CD8-positive, alpha-beta memory T cell (primary cell): ENCODE measurements at places on chromosomes 2 and 18. TPM values are rescaled to one million over a fixed set of nuclear protein-coding genes. Genes with fewer than 3 reads are reported as not detected.

DNA sequence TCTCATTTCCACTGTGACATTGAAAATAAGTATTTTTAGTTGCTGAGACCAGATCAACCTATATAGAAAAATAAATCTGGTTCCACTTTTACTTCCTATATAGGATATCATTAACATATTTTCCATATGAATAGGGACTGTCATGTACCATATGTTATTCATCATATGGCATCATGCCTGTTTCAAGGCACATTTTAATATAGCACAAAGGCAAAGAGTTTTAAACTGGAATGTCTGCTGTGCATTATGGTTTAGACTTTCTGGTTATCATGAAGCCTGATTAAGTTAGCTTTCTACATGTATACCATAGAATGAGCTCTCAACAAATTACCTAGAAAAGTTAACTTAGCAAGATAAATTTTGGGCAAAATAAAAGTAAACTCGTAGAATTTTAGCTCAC, 53.0 kb upstream of the ACYP2 start:
- DNase-seq: no peak

DNA sequence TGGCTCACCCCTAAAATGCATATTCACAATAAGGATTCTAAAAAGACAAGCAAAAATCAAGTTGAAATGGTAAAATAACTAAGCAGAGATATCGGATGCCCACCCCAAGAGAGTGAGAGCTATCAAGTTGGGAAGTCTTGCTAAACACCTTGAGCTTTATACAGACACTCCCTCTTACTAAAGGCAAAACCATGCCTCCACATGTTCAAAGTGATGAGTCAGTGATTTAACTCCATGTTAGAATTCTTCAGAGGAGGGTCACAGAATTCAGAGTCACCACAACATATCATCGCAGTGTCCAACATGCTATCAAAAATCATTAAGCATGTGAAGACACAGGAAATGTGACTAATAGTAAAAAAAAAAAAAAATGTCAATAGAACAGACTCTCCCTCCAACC, 20.6 kb upstream of the ST8SIA3 start:
- no peak for DNase-seq

DNA sequence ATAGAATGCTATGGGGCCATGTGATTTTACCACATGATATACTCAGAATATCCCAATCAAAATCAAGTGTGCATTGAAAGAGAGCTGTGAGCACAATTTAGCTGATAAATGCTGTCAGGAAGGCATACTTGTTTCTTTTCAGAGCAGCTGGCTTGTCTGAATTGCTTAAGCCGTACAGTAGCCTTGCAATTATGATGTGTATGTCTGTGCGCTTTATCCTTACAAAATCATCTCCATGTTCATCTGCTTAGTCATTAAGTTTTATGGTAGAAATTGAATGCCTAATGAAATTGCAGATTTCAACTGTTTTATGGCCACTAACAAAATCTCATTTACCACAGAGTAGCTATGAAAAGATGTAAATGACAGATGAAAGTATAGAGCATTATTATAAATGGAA, 346.0 kb upstream of the DLGAP1 start:
- DNase-seq: no peak

DNA sequence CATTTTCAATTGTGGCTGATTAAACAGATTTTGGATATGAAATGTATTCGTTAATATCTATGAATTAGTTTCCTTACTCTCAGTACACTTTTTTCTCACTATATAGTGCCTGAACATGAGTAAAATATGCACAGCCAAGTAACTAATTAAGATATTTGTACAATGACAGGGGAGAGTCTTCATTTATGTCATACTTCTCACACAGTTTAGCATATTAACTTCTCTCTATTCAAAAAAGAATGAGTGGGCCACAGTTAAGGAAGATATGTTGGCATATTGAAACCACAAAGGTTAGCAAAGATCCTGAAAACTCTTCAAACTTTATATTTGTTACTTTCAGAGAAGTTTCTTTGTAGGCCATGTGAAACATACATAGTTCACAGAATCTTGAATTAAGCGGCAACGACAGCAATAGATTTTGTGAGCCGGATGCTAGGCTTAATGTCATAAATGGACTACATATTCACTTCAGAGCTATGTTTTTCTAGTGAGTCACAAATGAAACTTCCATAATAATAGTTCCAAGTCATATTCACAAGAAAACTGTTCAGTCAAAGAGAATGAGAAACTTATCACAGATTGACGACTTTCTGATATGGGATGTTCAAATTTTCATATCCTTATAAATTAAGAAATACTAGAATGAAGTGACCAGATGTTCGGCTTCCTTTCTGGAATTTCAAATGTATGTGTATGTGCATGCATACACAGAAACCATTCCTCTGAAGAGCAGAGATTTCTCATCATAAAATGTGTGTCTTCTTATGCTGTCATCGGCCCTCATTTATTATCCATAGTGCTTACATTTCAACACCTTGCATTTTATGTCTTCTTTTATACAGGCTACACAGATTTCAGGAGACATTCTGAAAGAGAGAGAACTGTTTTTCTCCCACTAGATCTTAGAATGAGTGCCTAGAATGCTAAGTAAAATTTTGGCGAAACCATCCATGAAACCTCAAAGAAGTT, 584.0 kb downstream of the SATB2 start:
- DNase-seq: no peak

DNA sequence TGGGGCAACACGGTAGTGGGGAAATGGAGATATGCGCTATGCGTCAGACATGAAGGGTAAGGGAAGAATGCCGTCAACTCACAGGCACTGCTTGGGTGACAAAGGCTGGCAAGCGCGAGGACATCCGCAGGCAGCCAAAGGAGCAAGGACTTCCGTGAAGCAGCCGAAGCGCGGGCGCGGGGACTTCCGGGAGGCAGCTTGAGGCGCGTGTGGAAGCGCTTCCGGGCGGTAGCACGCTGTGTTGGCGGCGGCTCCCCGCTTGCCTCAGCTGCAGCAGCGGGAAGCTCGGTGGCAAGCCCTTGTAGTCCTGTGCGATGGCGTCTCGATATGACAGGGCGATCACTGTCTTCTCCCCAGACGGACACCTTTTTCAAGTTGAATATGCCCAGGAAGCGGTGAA, at the start of gene PSMA8:
Gene PSMA8, plus strand, starts transcription at position 218 of the 400 bp plus-strand sequence. Its CDS starts 97 bp downstream, at position 315.
- peak; percentile 51 for DNase-seq

GRCh38 chr2:216909541-216910210, 49.8 kb upstream of the TNP1 start:
- no peak for DNase-seq

- no peak for DNase-seq
Measured at GRCh38 chr2:163711699-163712098, 24.1 kb downstream of the FIGN start.

DNA sequence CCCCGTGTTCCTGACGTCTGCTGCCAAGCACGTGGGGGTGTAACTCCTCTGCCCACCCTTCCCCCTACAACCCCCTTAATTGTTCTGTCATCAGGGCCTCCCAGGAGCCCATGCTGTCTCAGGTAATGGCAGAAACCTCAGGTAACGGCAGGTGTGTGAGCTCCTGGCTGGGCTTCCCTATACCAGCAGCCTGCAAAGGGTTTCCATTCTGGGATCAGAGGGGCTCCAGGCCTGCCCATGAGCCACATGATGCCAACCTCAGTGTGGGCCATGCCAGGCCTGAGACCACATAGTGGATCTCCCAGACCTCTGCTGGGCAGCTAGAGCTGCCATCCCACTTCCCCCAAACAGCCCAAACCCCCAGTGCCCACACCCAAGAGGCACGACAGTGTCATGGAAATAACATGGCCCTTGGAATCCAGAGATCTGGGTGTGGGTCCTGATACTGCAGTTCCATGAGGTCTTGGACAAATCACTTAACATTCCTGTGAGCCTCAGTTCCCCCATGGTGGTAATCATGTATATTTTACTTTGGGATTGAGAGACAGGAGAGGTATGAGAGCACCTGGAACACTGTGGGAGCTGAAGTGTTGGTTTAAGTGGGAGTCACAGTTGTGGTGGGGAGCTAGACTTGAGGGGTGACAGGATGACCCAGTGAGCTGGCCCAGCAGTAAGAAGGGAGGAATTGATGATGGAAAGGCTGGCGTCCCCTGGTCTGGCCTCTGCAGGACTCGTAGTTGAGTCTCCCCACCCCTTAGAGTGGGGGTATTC, 59.6 kb downstream of the ATOH8 start:
- no peak for DNase-seq

- peak; percentile 51 for DNase-seq
Measured at GRCh38 chr2:192194866-192195547, at the start of gene TMEFF2. Gene TMEFF2 (minus strand): TSS chr2:192194933. CDS start chr2:192194524, 409 bp downstream.

DNA sequence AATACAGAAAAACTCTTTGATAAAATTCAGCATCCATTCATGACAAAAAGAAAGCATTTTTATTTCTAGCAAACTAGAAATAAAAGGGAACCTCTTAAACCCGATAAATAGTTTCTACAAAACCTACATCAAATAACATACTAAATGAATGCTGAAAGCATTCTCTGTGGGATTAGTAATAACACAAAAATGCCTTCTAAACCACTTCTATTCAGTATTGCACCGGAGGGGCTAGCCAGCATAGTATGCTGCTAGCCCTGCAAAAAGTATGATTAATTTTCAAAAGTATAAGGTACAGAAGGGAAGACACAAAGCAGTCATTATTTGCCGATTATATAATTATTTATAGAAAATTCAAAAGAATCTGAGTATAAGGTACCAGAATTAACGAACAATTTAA, 145.2 kb downstream of the DTNB start:
- DNase-seq: no peak

GRCh38 chr2:70515938-70516337, 37.7 kb downstream of the TGFA start:
- DNase-seq: no peak

GRCh38 chr2:198314559-198315153, 510.3 kb downstream of the PLCL1 start:
- peak; percentile 25 for DNase-seq

DNA sequence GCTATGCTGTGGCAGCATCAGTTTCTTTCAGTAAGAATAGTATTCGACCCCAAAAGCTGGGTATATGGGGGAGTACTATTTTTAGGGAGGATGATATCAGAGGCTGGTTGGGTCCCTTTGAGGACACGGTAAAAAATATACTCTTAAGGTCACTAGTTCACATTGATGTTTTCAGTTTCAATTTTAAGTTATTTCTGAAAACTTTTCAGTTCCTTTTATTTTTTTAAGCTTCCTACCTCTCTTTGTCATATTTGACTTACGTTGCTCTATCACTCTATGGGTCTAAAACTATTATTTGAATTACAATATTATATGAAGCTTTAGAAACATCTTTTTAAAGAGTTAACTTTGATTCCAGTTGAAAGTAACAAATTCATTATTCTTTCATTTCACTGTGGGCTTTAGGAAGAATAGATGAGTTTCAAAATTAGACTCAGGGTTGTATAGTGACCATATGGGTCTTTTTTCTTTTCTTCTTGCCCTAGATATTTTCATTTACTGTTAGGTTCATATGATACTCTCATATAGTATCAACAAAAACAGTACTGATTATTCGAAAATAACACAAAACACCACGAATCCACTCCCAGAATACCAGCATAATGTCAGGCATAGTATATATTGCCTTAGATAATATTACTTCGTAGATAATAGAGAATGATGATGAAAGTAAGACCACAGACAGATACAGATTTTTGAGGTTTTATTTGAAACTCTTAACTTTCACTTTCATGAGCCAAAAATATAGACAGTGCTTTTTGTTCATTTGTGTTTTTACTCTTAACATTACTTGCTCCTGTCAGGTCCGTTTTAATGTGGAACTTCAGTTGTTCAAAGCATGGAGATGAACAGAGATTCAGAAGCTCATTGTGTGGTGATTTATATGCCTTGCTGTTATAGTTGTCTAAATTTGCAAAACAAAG, 9.8 kb downstream of the RMDN2 start:
- DNase-seq: no peak

DNA sequence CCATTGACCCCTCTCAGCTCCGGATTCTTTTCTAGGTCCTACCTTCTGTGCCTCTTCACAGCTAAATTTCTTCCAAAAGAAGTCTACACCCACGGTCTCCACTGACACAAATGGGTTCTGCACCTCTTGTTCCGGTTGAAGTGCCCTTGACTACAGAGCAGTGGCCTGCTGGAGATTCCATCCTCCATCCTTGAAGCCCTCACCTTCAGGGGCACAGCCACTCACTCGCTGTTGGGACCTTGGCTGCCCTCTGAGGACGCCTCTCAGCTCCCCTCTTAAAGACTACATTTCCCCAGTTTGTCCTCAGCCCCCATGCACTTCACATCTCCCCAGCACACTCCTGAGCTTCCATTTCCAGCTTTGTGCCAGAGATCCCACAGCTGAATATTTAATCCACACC, 226.3 kb downstream of the ATAD2B start:
- DNase-seq: no peak

GRCh38 chr2:9169349-9170107, 37.1 kb upstream of the ASAP2 start:
- DNase-seq: no peak

DNA sequence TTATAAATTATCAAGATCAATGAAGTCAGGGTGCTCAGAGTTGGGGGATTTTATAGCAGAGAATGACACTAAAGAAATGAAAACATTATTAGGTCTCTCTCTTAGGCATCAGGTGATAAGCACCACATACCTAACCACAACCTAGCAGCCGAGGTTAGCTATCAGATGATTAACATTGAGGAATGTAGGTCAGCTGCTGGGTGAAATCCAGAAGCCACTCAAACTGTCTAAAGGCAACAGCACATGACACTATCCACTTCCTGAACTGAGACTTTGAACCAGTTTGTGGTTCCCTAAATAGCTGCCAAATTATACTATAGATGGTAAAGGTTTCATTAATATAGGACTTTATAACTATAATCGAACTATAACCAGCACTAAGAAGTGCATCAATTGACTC, 4.7 kb downstream of the EPG5 start:
- DNase-seq: peak; percentile 11

GRCh38 chr2:54955358-54956110, 94.7 kb downstream of the RTN4 start:
- DNase-seq: no peak

DNA sequence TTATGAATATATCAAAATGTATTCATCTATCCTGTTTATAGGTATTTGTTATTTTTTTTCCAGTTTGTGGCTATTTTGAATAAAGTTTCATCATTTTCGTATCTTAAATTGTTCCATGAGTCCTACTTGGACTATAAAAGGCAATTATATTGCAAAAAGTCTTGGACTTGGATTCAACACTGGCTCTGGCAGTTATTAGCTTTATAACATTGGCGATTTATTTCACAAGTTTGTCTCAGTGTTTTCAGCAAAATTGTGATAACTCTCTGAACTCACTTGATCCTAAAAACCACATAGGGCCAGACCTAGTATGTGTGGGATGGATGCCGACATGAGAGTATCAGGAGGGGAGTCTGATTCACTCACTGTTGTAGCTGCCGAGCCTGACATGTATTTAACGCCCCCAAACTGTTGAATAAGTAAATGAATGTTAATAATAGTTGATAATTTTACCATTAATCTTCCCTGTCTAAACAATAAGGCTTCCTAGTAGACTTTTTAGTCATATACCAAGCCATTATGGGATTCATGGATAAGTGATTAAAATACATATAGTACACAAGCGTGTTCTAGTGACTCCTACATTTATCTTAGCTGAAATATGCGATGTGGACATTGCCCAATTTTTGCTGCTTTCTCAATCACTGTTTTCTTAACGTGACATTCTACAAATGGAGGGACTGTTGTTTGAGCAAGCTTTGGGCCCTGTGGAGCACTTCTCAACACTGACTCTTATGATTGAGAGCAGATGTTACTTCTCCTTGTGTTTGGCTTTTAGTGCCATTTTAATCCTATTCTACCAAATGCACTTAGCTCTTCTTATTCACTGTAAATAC, 907.6 kb downstream of the EPHA4 start:
- DNase-seq: no peak

- no peak for DNase-seq
Measured at GRCh38 chr2:24917086-24917485, 3.0 kb downstream of the ADCY3 start.

Gene FKBP7
- total RNA-seq: 3.1 TPM

Gene SNTG2
- 1.7 TPM for total RNA-seq

Gene REG3A
- total RNA-seq: not detected

Gene DTNB
- 15.2 TPM for total RNA-seq
